DMS79 treated with DMSO at 0.1 percent for 48 hours (cell line): ENCODE measurements at places on chromosomes 1 and 21.

DNA sequence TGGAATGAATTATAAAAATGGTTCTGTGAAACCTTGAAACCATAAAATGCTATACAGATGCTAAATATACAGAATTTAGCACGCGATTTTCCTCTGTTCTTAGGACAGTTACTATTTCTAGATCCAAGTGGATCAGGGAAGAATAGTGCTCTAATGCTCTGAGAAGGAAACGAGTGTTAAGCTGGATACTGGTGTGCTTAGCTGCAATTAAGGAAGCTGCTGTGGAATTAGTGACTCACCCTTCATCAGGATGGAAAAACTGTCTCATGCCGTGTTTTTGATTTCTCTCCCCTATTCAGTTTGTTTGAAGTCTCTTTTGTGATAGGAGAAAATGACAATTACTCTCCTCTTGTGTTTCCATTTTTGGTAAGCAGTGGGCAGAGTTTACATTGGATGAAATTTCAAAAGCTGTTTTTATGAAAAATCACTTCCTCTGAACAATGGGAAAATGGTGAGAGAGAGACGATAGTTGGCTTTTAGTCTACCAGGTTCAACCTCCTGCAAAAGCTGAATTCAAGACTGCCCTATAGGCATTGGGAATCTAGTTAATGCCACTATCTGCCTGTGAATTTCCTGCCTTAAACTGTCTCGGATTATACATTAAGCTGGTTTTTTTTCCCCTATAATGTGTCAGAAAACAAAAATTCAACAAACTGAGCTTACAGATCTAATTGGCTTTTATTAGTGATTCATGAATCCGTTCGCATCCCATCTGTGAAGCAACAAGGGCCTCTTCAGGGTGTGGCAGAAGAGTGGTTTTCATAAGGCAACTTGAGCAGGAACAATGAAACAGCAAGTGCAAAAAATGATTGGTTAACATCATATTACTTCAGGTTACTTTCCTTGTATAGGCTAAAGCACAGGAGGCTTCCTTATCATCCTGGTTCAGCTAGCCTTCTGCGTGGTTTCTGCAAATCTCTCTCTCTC is 179.8 kb downstream of the ST6GALNAC3 start:
- DNase-seq, result peak; percentile 48

DNA sequence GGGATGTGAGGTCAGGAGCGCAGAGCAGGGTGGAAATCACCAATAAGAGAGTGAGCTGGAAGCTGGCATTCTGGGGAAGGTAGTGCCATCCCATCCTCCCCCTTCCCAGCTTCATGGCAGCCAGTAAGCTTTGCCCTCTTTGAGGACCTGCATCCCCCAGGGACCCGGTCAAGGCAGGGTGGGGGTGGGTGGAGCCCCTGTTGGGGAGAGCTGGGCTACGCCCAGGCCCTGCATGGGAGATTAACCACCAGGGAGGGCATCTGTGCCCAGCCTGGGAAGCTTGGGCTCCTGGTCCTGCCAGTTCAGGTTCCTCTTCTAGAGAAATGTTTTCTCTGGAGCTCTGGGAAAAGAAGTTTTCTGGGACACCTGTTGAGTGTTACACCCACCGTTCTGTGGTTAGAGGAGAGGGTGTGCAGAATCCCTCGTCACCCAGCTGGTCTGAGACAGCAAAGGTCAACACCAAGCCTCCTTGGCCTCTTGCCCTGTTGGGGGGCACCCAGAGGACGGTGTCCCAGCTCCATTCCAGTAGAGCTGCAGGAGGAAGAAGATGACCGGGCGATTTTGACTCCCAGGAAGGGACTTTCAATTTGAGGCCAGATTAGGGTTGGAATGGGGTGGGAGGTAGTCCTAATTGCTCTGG is 30.1 kb upstream of the TENT5C start:
- DNase-seq, result no peak

DNA sequence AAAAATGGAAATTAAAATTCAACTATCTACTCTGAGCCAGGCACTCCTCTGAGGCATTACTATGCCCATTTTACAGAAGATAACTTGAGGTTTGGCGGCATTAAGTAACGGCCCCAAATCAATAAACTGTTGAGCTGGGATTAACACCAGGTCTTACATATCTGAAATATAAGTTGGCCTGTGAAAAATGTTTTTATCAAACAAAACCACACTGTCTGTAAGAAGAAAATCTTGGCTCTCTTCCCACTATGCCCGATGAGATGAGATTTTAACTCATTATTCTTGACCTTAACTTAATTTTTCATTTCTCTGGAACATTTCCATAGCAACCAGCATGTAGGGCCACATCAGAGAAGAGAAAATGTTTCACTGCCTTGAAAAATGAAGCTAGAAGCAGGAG is 21.8 kb downstream of the RC3H1 start:
- DNase-seq, result no peak

DNA sequence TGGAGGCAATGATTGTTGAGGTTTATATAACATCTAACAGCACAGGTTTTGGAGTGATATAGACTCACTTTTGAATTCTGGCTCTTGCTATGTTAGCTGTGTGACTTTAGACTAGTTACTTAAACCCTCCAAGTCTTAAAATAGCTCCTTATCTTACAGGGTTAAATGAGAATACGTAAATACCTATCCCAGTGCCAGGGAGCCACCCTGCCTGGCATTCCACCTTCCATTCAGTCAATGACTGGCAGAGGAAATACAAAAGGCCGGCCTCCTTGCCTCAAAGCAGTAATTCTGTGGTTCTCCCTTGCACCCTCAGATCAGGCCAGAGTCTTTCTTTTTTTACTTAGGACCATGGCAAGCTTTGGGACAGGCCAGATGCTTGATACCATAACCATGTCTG is 31.8 kb downstream of the DBT start:
- DNase-seq, result no peak

- no peak for DNase-seq
Observed at GRCh38 chr1:57772580-57773195, 348.8 kb upstream of the DAB1 start.

- no peak for DNase-seq
Observed at GRCh38 chr1:981491-981954, 370 bp downstream of the PERM1 start.

DNA sequence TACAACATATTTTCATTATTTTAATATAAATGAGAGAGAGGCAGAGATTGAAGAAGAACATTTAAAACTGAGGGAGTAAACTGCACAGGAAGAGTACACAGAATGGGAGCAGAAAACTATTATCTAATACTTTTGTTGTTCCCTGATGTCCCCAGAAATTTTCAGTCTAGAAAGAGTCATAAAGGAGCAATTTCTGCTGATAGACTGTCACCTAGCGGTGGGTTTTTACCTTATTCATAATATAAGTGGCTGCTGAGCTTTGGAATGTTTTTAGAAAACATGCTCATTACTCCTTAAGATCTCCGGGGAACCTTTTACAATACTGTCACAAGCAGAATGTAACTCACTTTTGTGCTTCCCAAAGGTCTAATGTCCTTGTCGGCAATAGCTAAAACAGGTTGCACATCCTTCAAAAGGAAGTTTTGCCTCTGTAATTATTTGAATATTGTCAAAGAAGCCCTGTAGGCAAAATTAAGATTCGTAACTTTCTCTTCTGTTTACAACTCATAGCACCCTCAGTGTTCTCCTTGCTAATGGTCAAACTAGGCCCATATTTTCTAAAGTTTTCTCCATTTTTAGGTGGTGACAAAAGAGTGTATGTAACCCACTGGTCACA is 4.9 kb upstream of the NPL start:
- DNase-seq, result peak; percentile 67

GRCh38 chr21:31609081-31609480 is 50.4 kb upstream of the SOD1 start:
- DNase-seq, result no peak

DNA sequence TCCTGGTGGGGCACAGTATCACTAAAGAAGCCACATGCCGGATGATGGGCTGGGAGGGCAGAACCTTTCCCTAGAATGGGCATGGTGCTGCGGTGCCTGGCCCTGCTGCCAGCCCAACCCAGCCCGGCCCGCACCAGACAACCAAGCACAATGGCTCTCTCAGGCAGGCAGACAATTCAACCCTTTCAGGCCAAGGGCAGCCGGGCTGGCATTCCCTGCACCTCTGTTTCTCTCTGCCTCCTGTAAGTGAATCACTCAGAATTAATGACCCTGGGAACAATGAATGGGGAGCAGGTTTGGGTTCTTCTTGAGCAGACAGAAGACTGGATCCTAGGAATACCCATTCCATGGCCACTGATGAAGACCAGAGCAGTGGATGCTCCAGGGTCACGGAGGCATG is 41.0 kb upstream of the IFFO2 start:
- DNase-seq, result no peak

GRCh38 chr21:32448803-32449594 is 36.5 kb downstream of the EVA1C start:
- DNase-seq, result no peak

GRCh38 chr1:18700530-18700929 is 69.9 kb downstream of the PAX7 start:
- no peak for DNase-seq

GRCh38 chr1:41330588-41331545 is 30.4 kb upstream of the FOXO6 start:
- DNase-seq, result no peak

GRCh38 chr1:58155418-58156123 is 391.0 kb downstream of the OMA1 start:
- no peak for DNase-seq

DNA sequence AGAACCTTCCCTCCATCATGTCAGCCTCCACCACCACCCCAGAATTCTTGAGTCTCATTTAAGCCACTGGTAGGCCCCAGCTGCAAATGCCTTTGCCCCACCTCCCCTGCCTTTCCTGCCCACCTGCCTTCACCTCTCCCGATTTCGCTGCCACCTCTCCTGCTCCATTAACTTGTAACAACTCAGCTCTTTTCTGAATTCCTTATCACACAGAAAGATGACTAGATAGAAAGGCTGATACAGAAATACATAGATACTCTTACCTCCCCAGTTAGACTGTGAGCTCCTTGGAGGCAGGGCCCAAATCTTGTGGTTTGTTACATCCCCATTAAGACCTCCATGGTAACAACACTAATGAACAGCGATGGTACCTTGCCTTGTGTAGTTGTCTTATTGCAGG is 69.5 kb downstream of the ATP5PO start:
- no peak for DNase-seq

- DNase-seq, result no peak
Observed at GRCh38 chr1:9985001-9985400, 12.0 kb upstream of the RBP7 start.

DNA sequence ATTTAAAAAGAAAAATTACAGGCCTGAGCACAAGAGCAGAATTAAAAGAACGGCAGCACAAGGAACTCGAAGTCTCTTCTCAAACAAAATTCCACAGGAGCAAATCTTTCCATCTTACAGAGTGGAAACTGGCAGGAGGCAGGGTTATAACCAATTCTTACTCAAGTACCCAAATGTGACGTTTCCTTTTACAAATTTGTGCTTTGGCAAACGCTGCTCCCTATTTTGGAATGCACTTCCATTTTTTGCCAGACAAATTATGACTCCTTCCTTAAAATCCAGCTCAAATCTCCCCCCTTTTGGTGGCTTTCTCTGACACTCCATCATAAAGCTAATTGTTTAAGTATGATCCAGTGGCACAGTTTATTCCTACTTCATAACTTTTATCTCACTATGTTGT is 7.8 kb downstream of the ERI3 start:
- DNase-seq, result no peak

- DNase-seq, result no peak
Observed at GRCh38 chr1:242239398-242239797, 240.5 kb upstream of the MAP1LC3C start.

DNA sequence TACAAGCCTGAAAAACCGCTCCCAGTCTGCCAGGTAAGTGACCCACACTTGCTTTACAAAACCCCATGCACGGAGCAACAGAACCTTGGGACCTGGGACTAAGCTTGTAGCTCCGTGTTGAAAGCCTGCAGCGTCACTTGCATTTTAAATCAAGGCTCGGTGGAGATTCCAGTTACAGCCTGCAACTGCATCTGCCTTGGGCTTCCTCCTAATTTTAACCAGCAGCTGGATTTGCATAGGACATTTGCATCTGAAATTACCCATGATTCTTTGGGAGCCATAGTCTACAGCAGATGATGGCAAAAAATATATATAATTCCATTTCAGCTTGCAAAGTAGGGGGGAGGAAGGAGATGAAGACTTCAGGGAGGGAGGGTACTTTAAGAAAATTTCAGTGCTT is 62.4 kb upstream of the IGSF21 start:
- DNase-seq, result no peak

- DNase-seq, result no peak
Observed at GRCh38 chr1:152457561-152457960, 43.5 kb upstream of the CRNN start.
